ENCODE measurements at places on chromosomes 2 and 18. TPM values are rescaled to one million over a fixed set of nuclear protein-coding genes. Genes with fewer than 3 reads are reported as not detected.
A peak's percentile ranks its signal among the peaks of the same experiment; 100 is the strongest.

- no peak for ATAC-seq
Observed at GRCh38 chr2:28233164-28233676, 159.4 kb upstream of the FOSL2 start.

GRCh38 chr2:206981739-206982340 is 42.5 kb downstream of the CPO start:
- ATAC-seq: peak; percentile 64

The SPATA3 gene
- total RNA-seq: 2.5 TPM

The RAX gene
- total RNA-seq: 0.24 TPM

The ZAP70 gene
- total RNA-seq: 233 TPM
